ENCODE measurements at places on chromosomes 13 and 19.

GRCh38 chr13:97019236-97019635, 25.0 kb upstream of the OXGR1 start:
- no peak for DNase-seq

DNA sequence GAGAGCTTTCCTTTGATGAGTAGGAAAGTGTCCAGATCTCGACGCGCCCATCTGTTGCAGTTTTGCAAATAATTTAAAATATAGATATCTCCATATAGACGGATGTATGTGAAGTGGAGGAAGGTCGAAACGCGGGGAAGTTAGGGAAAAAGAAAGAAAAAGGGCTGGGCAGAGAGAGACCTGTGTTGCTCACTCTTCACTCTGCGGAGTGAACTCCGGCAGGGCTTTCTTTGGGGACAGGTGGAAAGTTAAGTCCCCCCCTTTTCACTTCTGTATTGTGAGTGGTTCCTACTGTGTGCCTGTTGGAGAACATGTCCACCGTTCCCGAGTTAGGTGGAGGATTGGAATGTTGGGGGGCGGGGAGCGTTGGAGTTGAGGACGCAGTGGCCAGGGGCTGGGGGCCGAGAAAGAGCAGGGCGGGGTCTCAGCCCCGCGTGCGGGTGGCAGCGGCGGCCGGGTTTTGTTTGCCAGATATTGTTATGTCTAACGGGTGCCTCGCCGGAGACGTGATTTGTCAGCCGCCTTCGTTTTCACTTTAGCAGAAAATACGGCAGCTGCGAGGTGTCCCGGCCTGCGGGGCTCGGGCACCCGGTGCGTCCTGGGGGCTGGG, 145.1 kb upstream of the ZNF536 start:
- no peak for DNase-seq

DNA sequence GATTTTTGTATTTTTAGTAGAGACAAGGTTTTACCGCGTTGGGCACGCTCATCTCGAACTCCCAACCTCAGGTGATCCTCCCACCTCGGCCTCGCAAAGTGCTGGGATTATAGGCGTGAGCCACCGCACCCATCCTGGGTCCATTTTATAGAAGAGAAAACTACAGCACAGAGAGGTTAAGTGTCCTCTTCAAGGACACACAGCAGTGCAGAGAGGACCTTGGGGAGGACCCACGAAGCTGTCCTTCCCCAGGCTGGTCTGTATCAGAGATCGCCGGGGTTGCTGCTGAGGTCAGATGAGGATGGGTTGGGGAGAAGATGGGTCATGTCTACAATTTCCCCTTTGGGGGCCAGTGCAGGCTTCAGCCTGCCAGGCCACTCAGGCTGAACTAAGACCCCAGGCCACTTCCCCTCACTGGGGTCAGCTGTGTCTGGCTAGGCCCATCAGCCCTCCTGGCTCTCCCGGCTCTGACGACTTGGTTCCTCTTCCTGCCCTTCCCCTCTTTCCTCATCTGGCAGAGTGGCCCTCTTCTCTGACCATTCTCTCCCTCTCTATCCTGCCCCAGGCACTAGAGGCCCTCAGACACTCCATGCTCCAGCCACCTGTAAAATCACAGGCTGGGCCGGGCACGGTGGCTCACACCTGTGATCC, 9.6 kb downstream of the MYO1F start:
- DNase-seq, result no peak

GRCh38 chr13:29459813-29460355, 135.6 kb downstream of the SLC7A1 start:
- DNase-seq, result no peak

DNA sequence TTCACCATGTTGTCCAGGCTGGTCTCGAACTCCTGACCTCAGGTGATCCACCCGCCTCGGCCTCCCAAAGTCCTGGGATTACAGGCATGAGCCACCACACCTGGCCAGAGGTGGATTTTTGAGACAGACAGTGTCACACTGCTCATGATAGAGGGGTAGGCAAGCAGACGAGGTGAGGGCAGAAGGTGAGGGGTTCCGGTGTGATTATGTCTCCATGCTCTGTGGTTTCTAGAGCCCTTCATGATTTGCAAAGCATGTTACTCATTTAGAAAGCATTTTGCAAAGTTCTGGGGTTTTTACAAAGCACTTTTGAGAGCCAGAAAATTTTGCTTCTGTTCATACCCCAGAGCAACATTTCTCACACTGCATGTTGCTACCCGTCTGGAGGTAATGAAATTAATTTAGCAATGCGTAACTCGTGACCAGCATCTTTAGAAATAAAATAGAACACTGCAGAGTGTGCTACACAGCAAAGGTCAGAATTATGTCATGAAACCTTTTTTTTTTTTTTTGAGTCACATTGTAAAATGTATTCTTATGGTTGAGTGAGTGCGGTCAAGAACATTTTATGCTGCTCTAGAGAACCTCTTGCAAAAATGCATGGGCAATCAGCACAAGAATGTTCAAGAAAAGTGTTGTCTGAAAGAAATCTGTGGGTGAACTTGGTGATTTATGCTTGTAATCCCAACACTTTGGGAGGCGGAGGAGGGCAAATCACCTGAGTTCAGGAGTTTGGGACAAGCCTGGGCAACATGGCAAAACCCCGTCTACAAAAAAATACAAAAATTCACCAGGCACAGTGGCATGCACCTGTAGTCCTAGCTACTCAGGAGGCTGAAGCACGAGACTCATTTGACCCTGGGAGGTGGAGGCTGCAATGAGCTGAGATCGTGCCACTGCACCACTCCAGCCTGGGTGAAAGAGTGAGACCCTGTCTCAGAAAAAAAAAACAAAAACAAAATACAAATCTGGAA, 58.0 kb downstream of the MAP4K1 start:
- DNase-seq, result no peak

DNA sequence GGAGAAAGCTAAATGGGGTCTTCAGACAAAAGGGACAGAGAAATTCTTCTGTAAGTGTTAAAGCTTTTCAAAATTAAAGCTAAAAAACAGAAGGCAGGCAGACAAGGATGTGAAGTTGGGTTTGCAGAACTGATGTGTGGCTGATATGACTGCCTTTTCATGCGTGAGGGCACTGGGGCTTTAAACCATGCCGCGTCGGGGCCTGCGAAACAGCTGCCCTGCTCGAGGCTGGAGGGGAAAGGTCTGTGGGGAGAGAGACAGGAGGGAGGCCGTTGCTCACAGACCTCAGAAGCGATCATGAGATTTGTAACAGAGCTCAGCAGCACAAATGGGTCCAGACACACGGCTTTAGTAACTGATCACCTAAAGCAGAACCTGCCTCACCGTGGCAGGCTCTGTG, 23.5 kb downstream of the CAPS start:
- no peak for DNase-seq

Data from activated B cell treated with CpG ODN at 0.5 μM for 24 hours (primary cell).